RCC 7860 (cell line): ENCODE measurements at places on chromosomes 12 and 14.

- DNase-seq: no peak
Observed at GRCh38 chr12:80867941-80868340, 69.8 kb downstream of the LIN7A start.

GRCh38 chr12:5308216-5308615 lies 123.7 kb upstream of the NTF3 start:
- no peak for DNase-seq

DNA sequence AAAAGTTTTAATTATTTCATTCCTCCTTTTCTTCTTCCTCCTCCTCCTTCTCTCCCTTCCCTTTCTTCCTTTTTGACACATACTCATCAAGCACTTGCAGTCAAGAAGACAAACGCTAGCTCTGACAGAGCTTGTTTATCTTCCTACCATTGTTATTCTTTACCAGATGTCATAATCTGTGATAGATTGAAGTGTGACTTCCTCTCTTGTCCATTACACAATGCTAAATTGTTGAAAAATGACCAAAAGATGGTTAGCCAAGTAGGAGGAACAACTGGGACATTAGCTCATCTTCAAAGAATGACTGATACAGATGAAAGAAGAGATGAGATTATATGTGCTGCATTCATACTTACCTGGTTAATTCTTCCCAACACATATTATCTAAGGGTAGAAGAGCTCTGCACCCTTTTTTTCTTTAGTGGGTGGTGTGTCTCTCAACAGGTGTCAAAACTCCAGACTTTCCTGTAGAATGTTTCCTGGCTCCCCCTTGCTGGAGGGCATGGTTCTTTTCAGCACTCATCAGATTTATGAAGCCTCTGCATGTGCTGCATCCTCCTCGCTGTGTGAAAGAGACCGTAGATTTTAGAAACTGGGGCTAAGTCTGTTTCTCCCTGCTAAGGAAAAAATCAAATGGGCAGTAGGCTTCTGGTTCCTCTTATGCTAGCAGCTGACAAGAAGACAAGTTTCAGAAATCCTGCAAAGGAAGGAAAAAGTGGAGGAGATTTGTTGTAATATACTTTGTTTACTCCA lies 147.1 kb downstream of the TMX1 start:
- no peak for DNase-seq

DNA sequence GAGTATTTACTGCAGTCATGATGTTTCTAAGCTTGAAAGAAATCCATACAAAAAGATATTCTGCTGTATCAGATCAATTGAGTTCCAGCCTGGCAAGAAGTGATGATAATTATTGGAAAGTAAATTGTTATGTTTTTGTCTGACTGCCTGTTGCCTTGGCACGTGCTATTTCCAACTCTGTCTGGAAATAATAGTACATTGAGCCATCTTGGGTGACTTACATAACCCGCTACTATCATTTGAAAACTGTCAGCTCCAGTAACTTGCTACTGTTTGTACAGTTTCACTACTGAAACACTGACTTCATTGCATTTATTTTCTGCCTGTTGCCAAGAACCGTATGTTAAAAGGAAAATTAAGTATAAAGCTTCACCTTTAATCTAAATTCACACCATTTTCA lies 318.6 kb downstream of the ITPR2 start:
- DNase-seq: no peak

DNA sequence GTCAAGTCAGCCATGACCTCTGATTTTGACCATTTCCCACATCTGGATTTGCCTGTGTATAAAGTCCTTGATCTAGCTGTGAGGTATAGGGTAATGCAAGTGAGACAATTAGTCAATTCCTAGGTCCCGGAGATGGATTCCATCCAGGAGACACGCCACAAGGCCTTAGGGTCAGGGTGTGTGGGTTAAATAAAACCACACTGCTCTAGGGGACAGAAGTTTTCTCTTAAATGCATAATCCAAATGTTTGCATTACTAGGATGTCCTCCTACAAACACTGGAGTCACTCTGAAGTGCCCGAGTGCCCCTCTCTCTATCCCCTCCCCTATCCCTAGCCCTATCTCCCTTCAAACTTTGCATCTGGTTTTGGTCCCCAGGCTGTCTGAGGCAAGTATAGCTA lies 26.8 kb downstream of the LRIG3 start:
- no peak for DNase-seq

DNA sequence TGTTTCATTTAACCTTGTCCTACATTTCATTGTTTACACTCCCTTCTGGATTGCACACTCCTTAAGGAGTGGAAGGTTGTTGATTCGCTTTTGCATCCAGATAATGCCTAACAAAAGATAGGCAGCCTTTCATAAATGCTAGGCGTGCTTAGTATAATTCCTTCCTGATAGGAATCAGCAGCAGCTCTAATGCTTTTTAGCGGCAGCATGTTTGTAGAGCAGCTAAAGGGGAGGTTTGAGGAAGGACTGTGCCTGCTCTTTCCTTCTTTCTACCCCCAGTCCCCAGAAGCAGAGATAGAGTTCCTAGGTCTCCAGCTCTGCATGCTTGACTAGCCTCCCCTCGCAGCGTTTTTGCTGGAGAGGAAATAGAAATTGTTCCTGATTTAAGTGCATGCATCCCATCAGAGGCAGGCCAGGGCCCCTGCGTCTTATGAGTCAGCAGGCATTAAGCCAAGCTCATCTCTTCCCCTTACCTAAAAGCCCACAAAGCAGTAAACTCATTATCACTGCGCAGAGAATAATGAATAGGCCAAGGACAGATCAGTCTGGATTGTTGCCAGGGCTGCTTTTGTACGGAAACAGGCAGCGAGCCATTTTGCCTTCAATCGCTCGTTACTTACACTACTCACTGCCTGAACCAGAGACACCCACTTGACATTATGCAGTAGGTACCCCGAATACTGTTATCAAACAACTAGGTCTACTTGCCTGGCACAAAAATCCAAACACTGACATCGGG lies 14.0 kb upstream of the TBPL2 start:
- DNase-seq: peak; percentile 66

- no peak for DNase-seq
Observed at GRCh38 chr12:125167658-125168057, 102.4 kb downstream of the AACS start.

DNA sequence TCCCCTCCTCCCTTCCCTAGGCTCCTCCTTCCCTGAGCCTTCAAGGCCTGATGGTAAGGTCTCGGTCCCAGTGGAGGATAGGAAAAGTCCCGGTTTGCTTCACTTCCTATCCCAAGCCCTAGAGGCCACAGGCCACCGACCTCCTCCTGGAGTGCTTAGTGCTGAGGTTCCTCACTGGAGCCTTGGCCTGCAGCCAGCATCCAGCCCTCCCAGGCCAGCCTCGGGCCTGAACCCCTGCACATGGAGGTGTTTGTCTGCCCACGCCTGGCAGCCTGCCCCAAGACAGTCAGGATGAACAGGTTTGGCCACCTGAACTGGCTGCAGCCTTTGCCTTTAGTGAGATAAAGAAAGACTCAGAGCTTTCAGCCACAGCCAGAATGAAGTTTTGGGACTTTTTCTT lies 15.8 kb upstream of the KRT7 start:
- DNase-seq: peak; percentile 51
